ENCODE measurements at places on chromosomes 11 and 22.

DNA sequence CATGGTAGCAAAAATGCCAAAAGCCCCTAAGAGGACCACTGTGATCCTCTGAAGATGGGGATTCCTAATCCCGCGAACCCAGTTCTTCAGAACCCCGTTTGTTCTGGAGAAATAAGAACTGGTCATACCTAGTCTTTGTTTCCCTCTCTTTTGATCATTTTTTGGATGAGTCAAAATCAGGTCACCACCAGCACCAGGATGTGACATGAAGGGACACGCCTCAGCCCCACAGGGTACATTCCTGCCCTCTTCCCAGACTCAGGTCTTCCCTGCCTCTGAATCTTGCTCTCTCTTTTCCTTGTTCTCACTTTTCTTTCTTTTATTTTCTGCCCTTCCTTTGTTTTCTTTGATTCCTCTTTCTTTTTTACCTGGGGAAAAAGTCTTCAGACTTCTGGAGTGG, 14.6 kb upstream of the ANO1 start:
- DNase-seq: no peak

- no peak for DNase-seq
These were observed 149.8 kb downstream of the OR4C45 start for GRCh38 chr11:50182486-50182885.

DNA sequence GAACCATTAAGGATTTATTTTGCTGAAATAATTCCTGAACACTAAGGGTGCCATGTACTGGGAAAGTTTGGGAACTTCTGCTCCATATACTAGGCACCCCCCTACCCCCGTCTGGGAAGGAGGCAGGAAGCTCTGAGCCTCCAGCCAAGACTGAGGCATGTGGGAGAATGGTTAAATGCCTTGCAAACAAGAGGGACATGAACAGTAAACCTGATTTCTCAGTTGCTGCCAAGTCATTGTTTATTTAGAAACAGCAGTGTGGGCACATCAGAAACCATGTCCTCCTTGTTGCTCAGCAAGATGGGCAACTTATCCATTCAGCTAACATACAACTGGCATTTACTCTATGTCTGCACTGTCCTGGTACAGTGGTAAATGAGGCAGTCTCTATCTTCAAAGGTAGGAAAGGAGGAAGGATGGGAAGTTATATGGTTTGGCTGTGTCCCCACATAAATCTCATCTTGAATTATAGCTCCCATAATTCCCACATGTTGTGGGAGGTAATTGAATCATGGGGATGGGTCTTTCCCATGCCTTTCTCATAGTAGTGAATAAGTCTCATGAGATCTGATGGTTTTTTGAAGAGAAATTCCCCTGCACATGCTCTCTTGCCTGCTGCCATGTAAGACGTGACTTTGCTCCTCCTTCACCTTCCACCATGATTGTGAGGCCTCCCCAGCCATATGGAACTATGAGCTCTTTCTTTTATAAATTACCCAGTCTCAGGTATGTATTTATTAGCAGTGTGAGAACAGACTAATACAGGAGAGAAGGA, 459.1 kb downstream of the MIAT start:
- peak; percentile 74 for DNase-seq

DNA sequence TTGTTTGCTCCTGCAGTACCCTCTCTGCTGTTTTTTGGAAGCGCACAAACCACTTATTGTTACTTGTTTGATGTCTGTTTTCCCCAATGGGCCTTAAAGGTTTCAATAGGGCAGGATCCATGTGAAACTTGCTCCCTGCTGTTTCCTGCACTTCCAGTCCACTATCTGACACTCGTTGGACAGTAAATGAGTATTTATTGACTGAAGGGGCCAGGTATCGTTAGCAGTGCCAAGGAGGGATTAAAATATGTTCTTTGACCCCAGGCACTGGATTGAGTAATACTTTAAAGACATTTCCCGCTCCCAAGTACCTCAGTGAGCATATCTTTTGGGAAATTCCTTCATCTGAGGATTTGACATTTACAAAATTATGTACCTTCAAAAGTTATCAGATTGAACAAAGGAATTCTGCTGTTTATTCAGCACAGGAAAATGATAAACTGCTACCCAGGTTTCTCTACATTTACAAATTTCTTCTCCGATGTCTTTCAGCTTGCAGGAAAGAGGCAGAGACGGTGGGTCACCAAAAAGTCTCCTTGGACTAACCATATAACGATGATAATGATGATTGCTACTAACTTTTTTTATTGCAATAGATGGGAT, 23.3 kb upstream of the OR9Q2 start:
- no peak for DNase-seq

- DNase-seq: no peak
These were observed 6.6 kb upstream of the OR6X1 start for GRCh38 chr11:123760894-123761293.

DNA sequence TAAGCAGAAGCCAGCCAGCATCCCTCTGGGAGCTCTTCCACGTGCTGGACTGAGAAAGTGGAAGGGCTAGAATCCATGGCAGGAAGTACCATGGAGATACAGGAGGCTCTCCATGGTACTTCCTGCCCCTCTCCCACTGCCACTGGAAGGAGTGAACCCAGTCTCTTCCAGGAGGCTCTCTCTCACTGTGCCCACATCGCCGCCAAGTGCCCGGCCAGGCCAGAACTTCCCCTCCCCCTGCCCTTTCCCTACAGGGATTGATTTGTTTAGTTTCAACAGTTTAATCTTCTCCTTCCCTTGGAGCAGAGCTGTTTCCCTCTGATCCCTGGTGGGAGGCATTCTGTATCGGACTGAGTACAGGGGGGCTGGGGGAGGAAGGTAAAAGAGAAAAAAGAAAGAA, 133.6 kb downstream of the DSCAML1 start:
- DNase-seq: no peak

- no peak for DNase-seq
These were observed 136.6 kb upstream of the NAV2 start for GRCh38 chr11:19576054-19576453.

DNA sequence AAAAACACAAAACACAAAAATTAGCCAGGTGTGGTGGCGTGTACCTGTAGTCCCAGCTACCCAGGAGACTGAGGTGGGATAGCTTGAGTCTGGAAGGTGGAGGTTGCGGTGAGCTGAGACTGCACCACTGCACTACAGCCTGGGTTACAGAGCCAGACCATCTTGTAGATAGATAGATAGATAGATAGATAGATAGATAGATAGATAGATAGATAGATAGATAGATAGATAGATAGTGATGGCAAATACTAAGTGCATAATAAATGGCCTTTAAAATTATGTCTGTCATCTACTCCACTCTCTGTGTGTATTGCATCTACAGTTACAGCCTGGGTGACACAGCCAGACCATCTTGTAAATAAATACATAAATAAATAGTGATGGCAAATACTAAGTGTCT, 56.0 kb upstream of the CHRM4 start:
- no peak for DNase-seq

DNA sequence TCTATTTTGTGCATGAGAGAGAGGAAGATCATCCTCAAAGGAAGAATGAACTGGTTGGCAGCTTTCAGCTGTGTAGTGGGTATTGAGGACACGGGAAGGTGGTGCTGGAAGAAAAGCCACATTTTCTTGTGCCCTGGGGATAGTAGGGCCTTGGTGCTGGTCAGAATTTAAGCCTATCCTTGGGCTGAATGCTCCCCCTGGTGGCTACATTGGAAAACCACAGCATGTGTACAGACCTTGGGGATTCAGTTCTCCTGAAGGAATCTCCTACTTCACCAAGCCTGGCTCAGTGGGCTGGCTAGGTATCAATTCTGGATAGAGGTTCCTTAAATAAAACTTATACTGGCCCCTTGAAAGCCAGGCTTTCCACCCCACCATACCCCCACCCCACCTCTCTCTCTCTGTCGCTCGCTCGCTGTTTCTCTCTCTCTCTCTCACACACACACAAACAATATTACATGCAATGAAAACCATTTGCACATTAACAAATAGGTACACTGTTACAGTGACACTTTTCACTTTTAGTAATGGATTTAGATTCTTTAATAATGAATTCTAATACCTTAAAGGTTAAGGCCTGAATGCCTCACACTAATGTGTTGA, 2.8 kb upstream of the OR51M1 start:
- peak; percentile 58 for DNase-seq

- no peak for DNase-seq
These were observed 530.6 kb downstream of the MN1 start for GRCh38 chr22:27270818-27271510.

DNA sequence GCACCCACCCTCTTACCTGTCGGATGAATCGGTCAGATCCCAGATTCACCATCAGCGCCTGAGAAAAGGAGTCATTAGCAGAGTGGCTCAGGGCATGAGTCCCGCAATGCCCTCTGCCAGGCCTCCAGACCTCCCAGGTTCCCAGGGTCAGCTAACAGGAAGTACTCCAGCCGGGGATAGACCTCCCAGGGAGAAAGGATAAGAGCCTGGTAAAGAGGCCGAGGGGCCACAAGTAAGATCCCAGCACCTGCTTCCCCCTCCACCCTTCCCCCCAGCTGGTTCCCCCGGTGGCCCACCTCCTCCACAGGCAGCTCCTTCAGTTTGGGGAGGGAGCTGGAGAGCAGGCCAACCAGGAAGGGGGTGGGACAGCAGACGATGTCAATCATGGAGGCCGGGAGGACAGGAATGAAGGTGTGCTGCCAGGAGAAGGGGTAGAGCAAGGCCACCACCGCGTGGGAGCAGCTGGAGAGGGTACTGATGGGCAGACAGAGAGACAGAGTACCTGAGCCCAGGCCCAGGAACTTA, 16.4 kb downstream of the RPL27A start:
- no peak for DNase-seq

- DNase-seq: no peak
These were observed 151.9 kb upstream of the NTM start for GRCh38 chr11:131218542-131218941.

DNA sequence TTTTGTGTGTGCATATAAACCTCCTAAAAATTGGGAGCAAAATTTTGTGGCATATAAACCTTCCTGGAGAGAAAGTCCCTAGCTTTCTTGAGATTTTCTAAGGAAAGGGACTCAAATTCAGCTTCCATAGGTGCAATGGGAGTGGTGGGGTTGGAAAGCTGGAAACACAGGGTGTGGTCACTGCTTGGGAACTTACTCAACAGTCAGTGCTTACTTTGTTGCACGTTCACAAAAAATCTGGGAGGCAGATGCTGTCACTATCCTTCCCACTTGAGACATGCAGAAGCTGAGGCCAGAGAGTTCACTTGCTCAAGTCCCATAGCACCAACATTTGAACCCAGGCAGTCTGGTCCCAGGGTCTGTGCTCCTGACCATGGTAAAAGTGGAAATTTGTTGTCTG, 3.9 kb upstream of the CATSPERZ start:
- DNase-seq: no peak

- DNase-seq: no peak
These were observed 72.1 kb upstream of the CD44 start for GRCh38 chr11:35066783-35067423.

DNA sequence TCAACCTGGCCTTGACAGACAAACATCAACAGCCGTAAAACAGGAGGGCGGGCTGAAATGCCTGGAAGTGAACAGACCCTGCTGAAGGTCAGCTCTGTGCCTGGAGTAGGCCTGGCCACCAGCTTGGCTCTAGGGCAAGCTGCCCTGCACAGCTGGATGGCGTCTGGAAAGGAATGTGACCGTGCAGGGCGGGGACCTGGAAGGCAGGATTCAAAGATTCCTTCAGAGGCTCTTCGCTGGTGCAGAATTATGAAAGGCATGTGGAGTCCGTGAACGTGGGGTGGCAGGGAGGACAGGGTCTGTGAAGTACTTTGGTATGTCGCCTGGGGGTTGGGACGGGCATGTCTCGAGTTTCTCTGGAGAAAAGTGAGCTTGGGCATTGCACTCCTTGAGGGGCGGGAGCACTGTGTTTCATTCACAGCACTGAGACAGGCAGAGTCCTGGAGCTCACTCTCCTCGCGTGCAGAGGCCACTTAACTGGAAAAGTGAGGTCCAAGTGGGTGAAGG, 1.5 kb downstream of the EHD1 start:
- DNase-seq: peak; percentile 68

Data from renal cortical epithelial cell (primary cell).